ENCODE measurements at places on chromosomes 6 and 20.

- DNase-seq = no peak
Measured at GRCh38 chr6:24908650-24909035, 27.1 kb downstream of the RIPOR2 start.

- no peak for DNase-seq
Measured at GRCh38 chr6:133595111-133595761, 293.7 kb upstream of the TCF21 start.

DNA sequence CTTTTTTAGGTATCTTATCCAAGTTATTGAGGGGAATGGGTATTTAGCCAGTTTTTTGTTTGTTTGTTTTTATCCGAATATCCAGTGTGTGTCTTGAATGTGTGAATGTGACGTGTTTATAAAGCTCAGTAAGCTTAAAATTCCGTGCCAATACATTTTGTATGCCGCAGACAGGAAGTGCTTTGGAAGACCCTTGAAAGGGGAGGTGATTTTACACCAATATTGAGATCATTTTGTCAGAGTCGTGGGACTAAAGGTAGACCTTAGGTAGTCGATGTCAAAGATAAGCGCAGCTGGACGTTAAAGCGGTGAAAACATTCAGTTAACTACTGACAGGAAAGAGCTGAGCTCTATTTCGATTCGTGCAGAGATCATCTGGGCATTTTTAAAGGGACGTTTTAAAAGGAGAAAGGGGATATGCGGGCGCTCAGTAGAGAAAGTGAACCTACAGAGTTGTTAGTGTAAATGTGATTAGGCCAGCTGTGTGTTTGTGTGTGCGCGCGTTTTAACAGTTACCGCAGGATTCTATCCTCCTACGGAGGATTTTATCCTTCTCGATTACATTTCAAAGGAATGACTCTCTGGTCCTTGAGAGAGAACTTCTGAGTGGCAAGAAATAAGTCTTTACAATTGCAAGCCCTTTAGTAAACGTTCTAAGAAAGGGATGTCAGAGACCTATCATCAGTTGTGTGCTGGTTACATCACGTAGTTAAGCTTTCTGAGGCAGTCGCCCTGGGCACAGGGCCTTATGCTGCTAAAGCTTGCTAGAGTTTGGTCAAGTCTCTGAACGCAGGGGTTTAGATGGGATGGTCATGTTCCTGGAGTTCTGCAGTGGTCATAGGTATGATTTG, 625 bp upstream of the ECHDC1 start:
- no peak for DNase-seq

DNA sequence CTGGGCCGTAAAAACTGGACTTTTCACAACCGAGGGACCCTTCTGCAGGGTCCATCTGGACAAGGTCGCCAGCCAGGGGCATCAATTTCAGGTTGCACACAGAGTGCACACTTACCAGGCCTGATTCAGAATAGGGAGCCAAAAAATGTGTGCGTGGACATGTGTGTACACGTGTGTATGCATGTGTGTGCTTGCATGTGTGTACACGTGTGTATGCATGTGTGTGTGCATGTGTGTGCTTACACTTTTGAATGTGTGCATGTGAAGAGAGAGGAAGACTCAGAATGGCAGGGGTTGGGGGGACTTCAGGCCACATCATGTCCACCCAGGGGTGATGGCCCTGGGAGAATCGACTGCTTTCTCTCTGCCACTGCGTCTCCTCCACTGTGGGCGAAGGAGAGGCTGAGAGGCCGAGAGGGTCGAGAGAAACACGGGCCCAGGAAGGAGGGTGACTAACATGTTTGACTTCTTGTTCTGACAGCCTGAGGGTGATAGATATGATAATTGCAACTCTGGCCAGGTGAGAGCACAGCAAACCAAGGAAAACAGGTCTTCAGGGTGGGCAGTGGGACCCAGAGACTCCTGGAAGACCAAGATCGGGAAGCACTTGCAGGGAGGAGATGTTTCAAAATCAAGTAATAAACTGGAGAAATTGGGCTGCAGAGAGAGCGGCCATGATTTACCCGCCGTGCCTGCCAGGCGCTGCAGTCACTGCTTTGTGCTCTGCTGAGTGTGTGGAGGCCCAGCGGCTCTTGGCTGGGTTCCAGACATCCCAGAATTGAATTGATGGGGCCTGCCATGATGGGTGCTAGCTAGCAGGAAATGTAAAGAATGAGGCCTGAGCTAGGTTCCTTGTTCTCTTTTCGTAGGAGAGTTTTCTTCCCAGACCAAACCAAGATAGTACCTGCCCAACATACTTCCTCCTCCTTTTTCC, 310.8 kb downstream of the QKI start:
- no peak for DNase-seq

DNA sequence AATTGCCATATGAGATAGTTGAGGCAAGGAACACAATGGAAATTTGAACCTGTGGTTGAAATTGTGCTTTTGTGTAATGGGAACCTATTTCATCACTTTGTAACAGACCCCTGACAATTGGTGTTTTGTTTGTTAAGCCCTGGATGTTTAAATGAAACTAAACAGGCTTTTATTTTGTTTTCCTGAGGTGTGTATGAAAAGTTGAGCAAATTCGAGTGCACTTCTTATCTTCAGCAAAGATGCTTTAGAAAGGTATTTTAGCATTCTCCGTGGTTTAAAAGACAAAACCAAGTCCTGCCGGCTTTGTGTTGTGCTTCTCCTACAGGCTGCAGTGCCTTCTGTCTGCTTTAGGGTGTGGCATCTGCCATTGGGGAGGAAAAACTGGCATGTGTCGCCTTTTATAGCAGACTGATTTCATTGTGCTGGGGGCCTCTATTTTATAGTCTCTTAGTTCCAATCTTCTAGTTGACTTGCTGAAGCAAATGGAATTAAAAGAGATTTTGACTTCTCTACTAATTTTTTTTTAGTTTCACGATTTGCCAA, 2.2 kb upstream of the ARID1B start:
- no peak for DNase-seq

All from posterior cingulate gyrus (tissue), 11 donors.